ENCODE measurements at places on chromosomes 7 and 10. TPM values are rescaled to one million over a fixed set of nuclear protein-coding genes. Genes with fewer than 3 reads are reported as not detected.

DNA sequence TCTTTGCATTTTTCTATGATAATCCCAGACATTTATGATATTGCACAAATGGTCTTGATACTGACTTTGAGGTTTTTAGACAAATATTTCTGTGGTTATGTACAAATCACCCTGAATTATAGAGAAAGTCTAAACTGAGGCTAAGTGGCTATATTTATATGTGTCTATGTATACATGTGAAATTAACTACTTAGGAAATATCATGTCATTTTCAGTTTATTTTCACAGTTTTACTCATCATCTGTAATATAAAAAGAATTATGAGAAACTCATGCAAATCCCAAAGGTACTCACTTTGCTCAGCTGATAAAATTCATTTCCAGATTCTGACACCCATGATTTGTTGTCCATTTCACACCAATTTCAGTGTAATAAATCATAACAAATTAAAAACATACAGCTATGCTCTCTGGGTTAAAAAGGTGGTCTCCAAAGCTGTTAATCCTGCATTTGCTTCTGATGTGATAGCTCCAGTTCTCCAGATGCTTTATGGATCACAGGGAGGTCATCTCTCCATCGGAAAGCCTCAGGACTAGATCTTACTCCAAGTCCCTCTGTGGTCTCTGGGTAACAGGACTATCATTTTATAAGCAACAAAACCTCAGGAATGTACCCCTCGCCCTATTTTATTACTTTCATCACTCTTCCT, 673.9 kb downstream of the PARD3 start:
- H3K27ac ChIP-seq, result no peak overlapping the region
- no peaks in the 10 kb centered on the region for H3K27me3 ChIP-seq
- H3K4me1 ChIP-seq, result no peaks in the 10 kb centered on the region
- no peaks in the 10 kb centered on the region for H3K36me3 ChIP-seq

- H3K4me3 ChIP-seq, result no peak overlapping the region
- H3K36me3 ChIP-seq, result no peaks in the 10 kb centered on the region
- no peak overlapping the region for H3K27ac ChIP-seq
- no peaks in the 10 kb centered on the region for H3K4me1 ChIP-seq
- no peaks in the 10 kb centered on the region for H3K27me3 ChIP-seq
Measured at GRCh38 chr7:79909176-79909575, 225.5 kb upstream of the GNAI1 start.

DNA sequence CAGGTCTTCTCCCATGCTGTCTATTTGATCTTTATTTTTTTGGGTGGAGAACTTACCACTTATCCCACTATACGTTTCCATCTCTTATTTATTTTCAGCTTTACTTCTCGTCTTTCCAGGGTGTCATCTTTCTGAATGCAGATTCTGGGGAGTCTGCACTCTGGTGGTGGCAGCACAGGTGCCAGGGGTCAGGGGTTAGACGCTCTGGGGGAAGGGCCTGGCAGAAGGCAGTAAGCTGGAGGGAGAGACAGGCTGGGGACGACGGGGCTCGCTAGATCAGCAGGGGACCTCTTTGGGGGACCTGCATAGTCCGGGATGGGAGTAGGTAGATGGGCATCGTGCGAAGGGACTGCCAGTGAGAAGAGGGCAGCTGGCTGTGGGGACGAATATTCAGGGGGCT, 22.3 kb downstream of the CHST12 start:
- H3K4me3 ChIP-seq, result no peak overlapping the region
- no peak overlapping the region for H3K27ac ChIP-seq
- H3K27me3 ChIP-seq, result no peaks in the 10 kb centered on the region
- no peaks in the 10 kb centered on the region for H3K4me1 ChIP-seq
- no peak for DNase-seq
- H3K36me3 ChIP-seq, result no peaks in the 10 kb centered on the region

TRIM73 gene
- 1.9 TPM for total RNA-seq

PSAP gene
- total RNA-seq, result 2,716 TPM

KNDC1 gene
- total RNA-seq, result 12.2 TPM

PVRIG gene
- 1.6 TPM for total RNA-seq
